ENCODE measurements at places on chromosomes 12 and 14.

- DNase-seq, result no peak
These were observed 223.8 kb downstream of the C12orf75 start for GRCh38 chr12:105554223-105554678.

GRCh38 chr12:30926243-30927221 is at the start of gene TSPAN11:
TSPAN11 (plus strand) TSS chr12:30926748; CDS start chr12:30953992, 27,244 bp downstream.
- peak; percentile 83 for DNase-seq

GRCh38 chr14:23951590-23952201 is 1.9 kb upstream of the DHRS4 start:
- no peak for DNase-seq

GRCh38 chr12:95117178-95117599 is 43.8 kb upstream of the NR2C1 start:
- DNase-seq, result no peak

- no peak for DNase-seq
These were observed 7.3 kb upstream of the KIF26A start for GRCh38 chr14:104130974-104131651.

- DNase-seq, result no peak
These were observed 114.2 kb downstream of the PCNX1 start for GRCh38 chr14:71021347-71022011.

DNA sequence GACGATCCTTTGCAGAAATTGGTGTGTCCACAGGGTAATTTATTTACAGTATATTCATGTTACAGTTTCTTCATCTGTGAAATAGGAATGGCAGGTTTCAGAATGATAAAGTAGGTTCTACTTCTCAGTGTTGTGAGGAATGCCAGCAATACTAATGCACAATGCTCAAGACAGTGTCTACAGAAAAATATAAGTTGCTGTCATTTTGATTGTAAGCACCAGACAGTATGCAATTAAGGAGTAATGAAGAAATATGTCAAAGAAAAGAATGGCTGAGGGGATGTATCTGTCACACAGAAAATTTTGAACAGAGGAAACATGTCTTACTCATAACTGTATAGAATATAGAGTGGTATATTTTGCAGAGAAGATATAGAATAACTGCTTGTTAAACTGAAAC is 525.4 kb downstream of the GALC start:
- DNase-seq, result no peak

DNA sequence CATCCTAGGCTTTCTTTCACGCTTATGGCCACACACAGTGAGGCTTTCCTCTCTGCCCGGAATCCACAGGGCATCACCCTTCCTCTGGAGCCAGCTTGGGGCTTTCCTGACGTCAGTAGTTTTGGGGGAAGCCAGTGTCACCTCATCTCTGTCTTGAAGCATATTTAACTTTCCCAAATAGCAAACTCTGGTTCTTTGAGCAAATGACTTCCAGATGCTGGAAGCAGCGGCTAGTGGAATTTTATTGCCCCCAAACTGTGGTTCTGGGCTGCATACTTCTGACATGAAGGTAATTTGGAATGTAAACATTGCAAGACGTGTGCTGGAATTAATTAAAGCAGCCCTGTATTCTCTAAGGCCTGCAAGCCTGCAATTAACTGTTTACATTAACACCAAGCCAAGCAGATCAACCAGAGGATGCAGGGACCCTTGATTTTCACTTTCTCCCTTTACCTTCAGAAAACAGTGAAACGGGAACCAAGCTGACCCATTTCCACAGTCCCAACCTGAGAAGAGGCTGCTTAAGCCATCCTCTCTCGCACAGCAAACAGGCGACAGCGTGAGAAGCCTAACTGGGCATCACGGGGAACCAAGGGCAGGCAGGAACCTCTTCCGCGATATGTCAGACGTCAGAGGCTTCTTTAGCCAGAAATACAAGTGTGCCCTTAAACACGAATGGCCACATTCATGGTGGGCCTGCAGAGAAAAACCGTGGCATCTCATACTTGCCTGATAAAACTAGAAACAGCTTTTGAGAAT is 258.4 kb downstream of the CACNA1C start:
- no peak for DNase-seq

- DNase-seq, result no peak
These were observed 83.9 kb upstream of the OSBPL8 start for GRCh38 chr12:76643438-76643837.

DNA sequence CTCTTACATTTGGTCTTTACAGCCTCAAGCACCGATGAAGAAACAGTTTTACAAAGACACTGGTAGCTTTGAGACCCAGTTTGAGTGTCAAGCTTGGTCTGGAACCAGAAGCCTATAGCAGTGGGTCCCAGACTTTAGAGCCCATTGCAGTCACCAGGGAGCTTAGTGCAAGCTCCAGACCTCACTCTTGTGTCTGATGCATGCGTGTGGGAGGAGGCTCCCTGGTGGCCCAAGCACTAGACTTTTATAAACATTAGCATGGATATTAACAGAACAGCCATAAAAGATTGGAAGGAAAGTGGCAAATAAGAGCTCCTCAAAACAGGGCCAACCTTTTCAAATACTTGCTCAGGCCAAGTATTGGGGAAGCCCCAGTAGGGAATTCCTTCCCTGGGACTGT is 45.5 kb downstream of the SLC8B1 start:
- no peak for DNase-seq

DNA sequence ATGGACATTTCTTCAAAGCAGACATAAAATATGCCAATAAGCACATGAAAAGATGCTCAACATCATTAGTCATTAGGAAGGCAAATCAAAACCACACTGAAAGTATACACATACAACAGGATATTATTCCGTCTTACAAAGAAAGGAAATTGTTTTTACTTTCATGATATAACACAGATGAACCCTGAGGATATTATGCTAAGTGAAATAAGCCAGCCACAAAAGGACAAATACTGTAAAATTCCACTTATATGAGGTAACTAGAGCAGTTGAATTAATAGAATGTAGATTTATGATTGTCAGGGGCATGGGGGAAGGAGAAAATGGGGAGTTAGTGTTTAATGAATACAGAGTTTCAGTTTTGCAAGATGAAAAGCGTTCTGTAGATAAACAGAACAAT is 4.2 kb downstream of the ACYP1 start:
- DNase-seq, result no peak

- no peak for DNase-seq
These were observed 258.6 kb upstream of the TMPO start for GRCh38 chr12:98256830-98257229.

DNA sequence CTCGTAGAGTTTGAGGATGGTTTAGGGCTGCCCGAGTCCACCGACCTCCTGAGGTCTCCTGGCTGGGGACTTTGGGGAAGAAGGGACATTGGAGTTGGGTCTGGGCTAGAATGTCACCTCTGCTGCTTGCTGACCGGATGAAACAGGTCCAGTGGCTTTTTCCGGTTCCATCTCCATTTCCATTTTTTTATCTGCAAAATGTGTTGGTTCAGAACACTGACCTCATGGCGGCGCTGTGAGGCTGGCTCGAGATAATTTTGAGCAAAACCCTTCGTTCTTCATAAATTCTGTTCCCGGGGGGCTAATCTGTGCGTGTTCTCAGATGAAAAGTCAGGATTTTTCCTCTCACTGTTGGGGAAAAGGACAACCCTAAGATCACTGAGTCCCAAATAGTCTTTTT is 11.7 kb upstream of the MYL2 start:
- DNase-seq, result no peak

GRCh38 chr12:64600164-64600561 is 10.1 kb upstream of the RASSF3 start:
- no peak for DNase-seq

DNA sequence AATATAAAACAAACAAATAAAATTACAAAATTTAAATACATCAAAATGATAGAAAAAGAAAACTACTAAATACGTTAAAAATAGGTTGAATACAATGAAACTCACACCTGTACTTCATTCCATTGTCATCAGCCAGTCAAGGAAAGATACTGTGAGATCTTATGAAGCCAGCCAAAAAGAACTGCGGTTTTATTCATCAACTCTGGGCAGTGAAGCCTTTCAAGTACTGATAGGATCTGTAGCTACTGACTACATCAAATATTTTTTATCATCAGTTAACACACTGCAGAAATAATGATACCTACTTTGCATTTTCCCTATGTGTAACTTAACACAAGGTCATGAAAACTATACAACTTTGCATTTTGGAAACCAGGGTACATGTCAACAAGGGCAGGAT is 46.3 kb upstream of the FAR2 start:
- no peak for DNase-seq

DNA sequence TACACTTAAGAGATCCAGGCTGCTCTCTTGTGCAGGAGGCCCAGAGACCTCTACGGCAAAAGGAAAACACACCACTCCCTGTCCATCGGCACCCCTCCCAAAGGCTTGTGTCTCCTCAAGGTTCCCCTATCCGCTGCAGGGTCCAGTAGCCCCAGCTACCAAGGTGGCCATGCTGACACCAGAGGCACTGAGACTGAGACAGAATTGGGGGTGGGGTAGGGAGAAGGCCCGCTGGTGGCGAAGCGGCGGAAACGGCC is 590 bp downstream of the DDIT3 start:
- no peak for DNase-seq

GRCh38 chr12:67722296-67722695 is 73.8 kb downstream of the DYRK2 start:
- DNase-seq, result no peak

- DNase-seq, result no peak
These were observed 13.8 kb downstream of the MGST1 start for GRCh38 chr12:16361142-16361783.

DNA sequence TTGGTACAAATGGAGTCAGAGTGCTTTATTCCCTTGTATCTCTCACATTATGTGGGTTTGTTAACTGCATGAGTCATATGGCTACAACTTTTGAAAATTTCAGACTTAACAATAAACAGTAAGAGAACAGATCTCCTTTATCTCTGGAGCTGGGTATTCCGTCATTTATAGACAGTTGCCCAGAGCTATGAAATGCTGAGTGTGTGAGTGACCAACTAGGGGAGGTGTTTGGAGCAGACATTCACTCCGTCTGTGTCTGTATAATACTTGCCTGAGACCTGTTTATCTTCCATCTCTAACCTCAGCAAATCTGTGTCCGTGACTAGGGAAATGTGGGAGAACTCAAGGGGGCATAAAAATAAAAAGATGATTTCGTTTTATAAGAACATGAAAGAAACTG is 279.9 kb upstream of the FAR2 start:
- DNase-seq, result no peak

DNA sequence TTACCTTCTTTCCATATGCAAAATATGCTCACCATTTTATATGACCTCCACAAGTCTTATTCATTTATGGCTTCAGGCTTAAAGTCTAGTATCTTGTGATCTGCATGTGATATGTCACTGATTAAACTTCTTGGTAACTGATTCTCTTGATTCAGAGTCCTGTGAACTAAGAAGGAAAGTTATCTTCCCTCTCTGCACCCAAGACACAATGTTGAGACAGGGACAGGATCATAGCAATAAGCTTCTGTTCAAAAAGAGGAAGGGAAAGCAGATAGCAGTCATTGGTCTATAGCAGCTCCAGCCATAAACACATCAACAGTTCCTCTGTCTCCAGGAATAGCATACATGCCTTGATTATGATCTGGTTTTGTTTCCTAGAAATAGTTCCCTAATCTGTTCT is 103.1 kb downstream of the UNC79 start:
- DNase-seq, result no peak

DNA sequence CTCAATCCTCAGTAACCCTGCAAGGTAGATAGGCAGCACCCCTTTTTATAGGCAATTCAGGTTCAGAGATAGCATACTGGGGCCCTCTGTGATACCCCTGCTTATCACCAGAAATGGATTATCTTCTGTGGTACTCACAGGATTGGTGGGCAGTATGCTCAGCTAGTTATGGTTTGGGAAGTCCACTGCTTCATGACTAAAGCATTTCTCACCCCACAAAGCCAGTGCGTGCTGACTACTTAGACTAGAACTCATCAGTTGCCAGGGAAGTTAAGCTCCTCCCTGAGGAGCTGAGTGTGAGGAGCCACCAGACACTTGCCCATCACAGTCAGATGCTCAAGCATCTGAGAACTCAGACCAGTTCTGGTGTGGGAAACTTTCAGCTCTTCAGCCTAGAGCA is 76.3 kb downstream of the SCAF11 start:
- DNase-seq, result no peak

DNA sequence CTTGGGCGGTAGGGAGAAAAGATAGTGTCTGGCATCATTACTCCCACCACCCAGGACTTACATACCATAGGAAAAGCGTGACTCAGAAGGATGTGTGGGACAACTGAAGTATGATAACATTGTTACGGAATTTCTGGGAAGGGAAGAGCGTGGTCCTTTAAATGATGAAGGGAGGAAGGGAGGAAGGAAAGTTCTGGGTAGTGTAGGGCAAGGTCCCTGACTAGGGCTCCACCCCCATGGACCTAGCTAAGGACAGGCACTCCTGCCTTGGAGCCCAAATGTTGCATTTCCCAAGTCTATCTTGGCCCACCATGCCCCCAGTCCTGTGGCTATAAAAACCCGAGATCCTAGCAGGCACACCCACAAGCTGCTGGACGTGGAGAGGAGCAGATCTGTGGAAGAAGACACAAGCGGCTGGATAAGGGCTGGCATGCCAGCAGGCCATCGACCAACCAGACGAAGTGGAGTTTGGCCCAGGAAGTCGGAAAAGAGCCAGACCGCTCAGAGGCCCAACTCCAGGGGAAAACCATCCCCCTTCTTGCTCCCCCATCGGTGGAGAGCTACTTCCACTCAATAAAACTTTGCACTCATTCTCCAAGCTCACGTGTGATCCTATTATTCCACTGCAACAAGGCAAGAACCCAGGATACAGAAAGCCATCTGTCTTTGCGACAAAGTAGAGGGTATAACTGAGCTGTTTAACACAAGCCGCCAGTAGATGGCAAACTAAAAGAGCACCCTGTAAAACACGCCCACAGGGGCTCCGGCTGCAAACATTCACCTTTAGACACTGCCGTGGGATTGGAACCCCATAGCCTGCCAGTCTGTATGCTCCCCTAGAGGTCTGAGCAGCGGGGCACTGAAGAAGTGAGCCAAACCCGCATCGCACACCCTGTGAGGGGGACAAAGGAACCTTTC is 23.0 kb upstream of the RAB21 start:
- DNase-seq, result no peak

GRCh38 chr14:100416081-100416680 is 93.0 kb downstream of the SLC25A47 start:
- DNase-seq, result no peak

DNA sequence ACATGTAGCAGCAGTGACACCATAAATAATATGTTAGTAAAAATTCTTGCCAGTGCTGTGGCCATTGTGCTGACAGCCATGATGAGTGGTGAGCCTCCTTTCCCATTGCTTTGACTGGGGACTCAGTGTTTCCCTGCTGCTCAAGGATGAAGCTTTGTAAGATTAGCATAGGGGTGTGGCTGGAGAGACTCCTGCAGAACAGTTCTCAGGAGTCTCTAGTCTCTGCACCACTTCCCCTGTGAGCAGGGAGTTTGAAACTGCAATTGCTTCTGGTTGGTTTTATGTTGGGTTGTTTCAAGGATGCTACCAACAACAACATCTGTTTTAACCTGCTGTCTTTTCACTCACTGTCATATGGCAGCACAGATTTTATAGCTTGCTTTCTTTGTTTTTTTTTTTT is 41.4 kb downstream of the ZC3H14 start:
- no peak for DNase-seq

- DNase-seq, result peak; percentile 83
These were observed 244.4 kb downstream of the ZFP36L1 start for GRCh38 chr14:68548194-68549076.
